ENCODE measurements at places on chromosomes 2 and 18. TPM values are rescaled to one million over a fixed set of nuclear protein-coding genes. Genes with fewer than 3 reads are reported as not detected.

GRCh38 chr2:20224164-20224715 is 690 bp downstream of the SDC1 start:
- no peak for DNase-seq

- no peak for DNase-seq
Observed at GRCh38 chr2:48259811-48260210, 270.1 kb upstream of the STON1 start.

DNA sequence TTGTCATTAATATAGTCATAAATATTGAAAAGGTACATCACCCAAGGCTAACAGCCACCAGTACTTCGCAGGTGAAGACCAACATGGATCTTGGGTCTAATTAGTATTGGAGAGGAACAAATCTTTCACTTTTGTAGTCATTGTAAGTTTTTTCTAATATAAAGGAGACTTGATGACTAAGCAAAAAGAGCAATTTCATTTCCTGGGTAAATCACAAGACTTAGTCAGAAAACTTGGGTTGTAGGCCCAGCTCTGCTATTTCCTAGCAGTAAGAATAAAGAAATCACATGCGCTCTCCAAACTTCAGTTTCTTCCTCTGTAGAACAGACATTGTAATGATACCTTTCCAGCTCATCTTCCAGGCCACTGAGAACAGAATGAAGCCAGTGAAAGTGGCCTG is 40.9 kb downstream of the NRP2 start:
- DNase-seq = no peak

- DNase-seq = no peak
Observed at GRCh38 chr2:144827404-144827803, 307.5 kb upstream of the ZEB2 start.

- DNase-seq = no peak
Observed at GRCh38 chr2:133484784-133485183, 83.5 kb downstream of the NCKAP5 start.

- DNase-seq = no peak
Observed at GRCh38 chr18:50053111-50053510, 141.8 kb downstream of the MYO5B start.

DNA sequence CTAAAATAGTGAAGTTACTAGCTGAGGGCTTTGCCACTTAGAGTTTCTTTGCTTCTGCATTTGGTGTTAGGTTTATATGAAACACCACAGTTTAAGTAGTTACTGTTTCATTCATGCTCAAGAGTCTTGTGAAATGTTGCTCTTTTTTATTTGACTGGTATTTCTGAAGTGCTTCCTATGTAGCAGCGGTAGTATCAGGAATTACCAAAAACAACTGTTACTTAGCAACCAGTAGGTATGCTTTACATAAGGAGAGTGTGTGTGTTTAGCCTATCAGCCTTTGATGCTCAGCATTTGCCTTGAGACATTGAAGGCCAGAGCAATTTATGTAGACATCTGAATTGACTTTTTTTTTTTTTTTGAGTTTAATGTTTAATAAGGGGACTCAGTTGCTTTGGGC is 3.6 kb downstream of the DIS3L2 start:
- no peak for DNase-seq

DNA sequence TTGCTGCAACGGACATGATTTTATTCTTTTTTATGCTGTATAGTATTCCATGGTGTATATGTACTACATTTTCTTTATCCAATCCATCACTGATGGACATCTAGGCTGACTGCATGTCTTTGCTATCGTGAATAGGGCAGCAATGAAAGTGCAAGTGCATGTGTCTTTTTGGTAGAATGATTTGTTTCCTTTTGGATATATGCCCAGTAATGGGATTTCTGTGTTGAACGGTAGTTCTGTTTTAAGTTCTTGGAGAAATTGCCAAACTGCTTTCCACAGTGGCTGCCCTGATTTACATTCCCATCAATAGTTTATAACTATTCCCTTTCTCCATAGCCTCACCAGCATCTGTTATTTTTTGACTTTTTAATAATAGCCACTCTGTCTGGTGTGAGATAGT is 99.7 kb upstream of the CRIM1 start:
- DNase-seq = no peak

GRCh38 chr18:31646332-31647126 is 37.9 kb downstream of the B4GALT6 start:
- DNase-seq = no peak

DNA sequence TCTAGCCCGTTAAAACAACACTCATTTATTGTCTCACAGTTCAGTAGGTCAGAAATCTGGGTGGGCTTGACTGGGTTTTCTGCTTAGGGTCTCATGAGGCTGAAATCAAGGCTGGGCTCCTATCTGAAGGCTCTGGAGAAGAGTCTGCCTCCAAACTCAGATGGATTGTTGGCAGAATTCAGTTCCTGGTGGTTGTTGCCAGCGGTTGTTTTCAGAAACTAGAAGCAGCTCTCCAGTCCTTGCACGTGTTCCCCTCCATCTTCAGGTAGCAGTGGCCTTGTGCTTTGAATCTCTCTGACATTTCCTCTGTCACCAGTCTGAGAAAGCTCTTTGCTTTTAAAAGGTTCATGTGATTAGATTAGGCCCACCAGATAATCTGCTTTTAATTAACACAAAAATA is 20.1 kb upstream of the FN1 start:
- DNase-seq = no peak

DNA sequence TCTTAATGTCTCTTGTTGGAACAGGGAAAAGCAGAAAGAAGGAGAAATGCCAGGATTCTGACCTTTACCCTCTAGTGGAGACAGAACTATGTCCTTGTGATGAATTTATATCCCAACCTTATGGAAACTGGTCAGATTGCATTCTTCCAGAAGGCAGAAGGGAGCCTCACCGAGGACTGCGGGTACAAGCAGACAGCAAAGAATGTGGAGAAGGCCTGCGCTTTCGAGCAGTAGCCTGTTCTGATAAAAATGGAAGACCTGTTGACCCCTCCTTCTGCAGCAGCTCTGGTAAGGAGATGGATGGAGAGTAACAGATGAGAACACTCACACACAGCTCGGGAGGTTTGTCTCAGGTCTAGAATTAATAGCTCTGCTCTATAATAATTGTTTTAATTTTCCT is 552.7 kb upstream of the HNMT start:
- DNase-seq = no peak

DNA sequence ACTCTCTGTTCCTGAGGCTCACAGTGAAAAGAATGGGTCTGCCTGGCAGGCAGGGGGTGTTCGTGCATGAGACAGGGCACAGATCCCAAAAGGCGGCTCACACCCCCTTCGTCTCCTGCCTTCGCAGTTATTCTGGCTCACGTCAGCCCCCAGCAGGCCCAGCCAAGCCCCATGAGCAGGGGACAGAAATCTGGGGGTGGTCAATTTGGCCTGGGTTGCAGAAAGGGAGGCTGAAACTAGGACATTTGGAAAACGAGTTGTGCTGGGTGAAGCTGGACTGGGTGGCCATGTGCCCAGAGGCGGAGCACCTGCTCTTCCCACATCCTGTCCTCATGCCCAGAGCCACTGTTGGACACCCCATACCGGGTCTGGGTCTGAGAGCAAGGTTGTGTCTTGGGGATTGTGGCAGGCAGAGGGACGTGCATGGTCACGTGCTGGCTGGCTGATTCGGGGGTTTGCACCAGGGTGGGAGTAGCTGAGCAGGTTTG is 99.0 kb upstream of the MCFD2 start:
- DNase-seq = no peak

HOXD8 gene
- total RNA-seq = 11.9 TPM

CNGA3 gene
- total RNA-seq = not detected

TMEM198 gene
- 2.1 TPM for total RNA-seq

SGPP2 gene
- 0.53 TPM for total RNA-seq

TOGARAM2 gene
- 5.3 TPM for total RNA-seq

ARHGEF4 gene
- total RNA-seq = 12.1 TPM

All from sciatic nerve (tissue), 2 donors.